Activated CD8-positive, alpha-beta memory T cell treated with anti-CD3 and anti-CD28 coated beads, Interleukin-2, amount 10 ng/mL, durations not matched to agents 7 days and 5 days (primary cell): ENCODE measurements at places on chromosomes 5 and 9. TPM values are rescaled to one million over a fixed set of nuclear protein-coding genes. Genes with fewer than 3 reads are reported as not detected.

VAV2 gene
- total RNA-seq, result 5.5 TPM

NR2F1-AS1 gene
- not detected for total RNA-seq

ITK gene
- total RNA-seq, result 209 TPM

MVB12B gene
- total RNA-seq, result 39.2 TPM

OR1J2 gene
- total RNA-seq, result not detected

TXN gene
- total RNA-seq, result 287 TPM

SLC44A1 gene
- 4.9 TPM for total RNA-seq

PCDHA13 gene
- total RNA-seq, result not detected

PRDM9 gene
- total RNA-seq, result not detected

CAMK4 gene
- total RNA-seq, result 91.1 TPM

MIGA2 gene
- 39.3 TPM for total RNA-seq

FOXD4L4 gene
- not detected for total RNA-seq

SLC4A9 gene
- 0.07 TPM for total RNA-seq

CACNA1B gene
- not detected for total RNA-seq

IL3 gene
- total RNA-seq, result 0.47 TPM

TGFBI gene
- 0.42 TPM for total RNA-seq

ERAP2 gene
- 105 TPM for total RNA-seq

NOXA1 gene
- 0.53 TPM for total RNA-seq

SPINK6 gene
- total RNA-seq, result not detected

AK3 gene
- 35.6 TPM for total RNA-seq

ATP6V1G1 gene
- 62.4 TPM for total RNA-seq

BAAT gene
- total RNA-seq, result not detected

UBLCP1 gene
- total RNA-seq, result 31.0 TPM

TTLL11 gene
- 2.2 TPM for total RNA-seq

TRAPPC13 gene
- 18.5 TPM for total RNA-seq

TAF11L5 gene
- total RNA-seq, result not detected

TERT gene
- total RNA-seq, result 0.82 TPM

PCDHGB3 gene
- total RNA-seq, result 0.41 TPM

PCDHGB4 gene
- 0.07 TPM for total RNA-seq

CTNND2 gene
- total RNA-seq, result not detected

ARSI gene
- not detected for total RNA-seq

PRR16 gene
- total RNA-seq, result not detected

CNTRL gene
- 80.3 TPM for total RNA-seq

PTPRD gene
- not detected for total RNA-seq

KCNV2 gene
- total RNA-seq, result not detected

PRR7 gene
- 5.3 TPM for total RNA-seq

GHR gene
- not detected for total RNA-seq

CCDC187 gene
- not detected for total RNA-seq

FBP2 gene
- total RNA-seq, result not detected

ACTBL2 gene
- total RNA-seq, result not detected

NDST1 gene
- 0.68 TPM for total RNA-seq

SLC6A18 gene
- not detected for total RNA-seq

ANXA6 gene
- 623 TPM for total RNA-seq

EFNA5 gene
- not detected for total RNA-seq

ECSCR gene
- 0.28 TPM for total RNA-seq

FKTN gene
- total RNA-seq, result 16.4 TPM

TNC gene
- 0.61 TPM for total RNA-seq

SAP30L gene
- total RNA-seq, result 40.3 TPM

N4BP3 gene
- 0.99 TPM for total RNA-seq

HK3 gene
- not detected for total RNA-seq

SOX30 gene
- 0.09 TPM for total RNA-seq

SMIM33 gene
- total RNA-seq, result 0.26 TPM

TEK gene
- not detected for total RNA-seq
